GM13976 (cell line): ENCODE measurements at places on chromosomes 3 and 15.

GRCh38 chr3:123783050-123783689 lies 101.0 kb downstream of the MYLK start:
- DNase-seq, result no peak

GRCh38 chr3:118945834-118946233 lies 88.8 kb downstream of the IGSF11 start:
- no peak for DNase-seq

DNA sequence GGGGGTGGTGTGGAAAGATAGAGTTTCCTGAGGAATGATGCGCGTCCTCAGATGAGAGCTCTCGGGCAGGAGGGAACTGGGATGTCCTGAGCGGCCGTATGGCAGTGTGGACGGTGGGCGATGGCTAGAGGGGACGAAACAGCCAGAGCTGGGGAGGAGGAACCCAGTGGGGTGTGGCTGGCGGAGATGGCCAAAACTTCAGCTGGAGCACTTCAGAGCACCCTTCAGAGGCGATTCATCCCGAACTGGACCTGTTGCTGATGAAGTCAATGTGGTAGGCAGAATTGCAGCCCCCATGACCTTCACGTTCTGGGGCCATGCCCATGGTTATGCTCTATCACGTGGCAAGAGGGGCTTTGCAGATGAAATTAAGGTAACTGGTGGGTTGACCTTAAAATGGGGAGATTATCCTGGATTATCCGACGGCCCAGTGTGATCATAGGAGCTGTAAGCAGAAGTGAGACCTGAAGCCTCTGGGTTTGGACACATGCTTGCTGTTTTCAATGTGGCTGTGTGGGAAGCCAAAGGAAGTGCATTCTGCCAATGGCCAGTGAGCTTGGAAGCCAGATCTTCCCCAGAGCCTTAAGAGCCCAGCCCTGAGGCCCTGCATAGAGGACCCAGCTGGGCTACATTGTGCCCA lies 52.3 kb downstream of the ATP1B3 start:
- peak; percentile 23 for DNase-seq

DNA sequence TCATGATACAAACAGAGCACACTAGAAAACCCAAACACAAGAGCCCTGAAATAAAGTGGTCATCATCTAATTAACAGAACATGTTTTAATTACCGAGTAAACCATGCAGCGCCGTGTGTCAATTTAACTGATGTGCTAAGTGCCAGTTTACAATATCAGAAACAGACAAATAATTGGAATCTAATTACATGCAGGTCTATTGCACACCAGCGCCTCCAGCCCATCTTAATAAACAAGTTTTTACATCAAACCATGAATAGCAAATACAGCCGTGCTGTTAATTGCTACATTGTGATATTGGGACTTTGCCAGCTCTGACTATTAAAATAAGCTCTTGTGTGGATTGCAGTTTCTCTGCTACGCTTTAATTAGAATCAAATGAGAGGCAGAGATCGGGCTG lies 510.2 kb upstream of the MDFIC2 start:
- DNase-seq, result no peak

GRCh38 chr3:159238646-159239045 lies 436.8 kb downstream of the MFSD1 start:
- no peak for DNase-seq
